ENCODE measurements at places on chromosomes 5 and 9. TPM values are rescaled to one million over a fixed set of nuclear protein-coding genes. Genes with fewer than 3 reads are reported as not detected.

The FOXD4L6 gene
- total RNA-seq: 0.69 TPM

The PELO gene
- 22.5 TPM for total RNA-seq

The LAMC3 gene
- not detected for total RNA-seq

The SETD9 gene
- 10.6 TPM for total RNA-seq

The LIX1 gene
- total RNA-seq: not detected

The FOXD4L4 gene
- total RNA-seq: 1.2 TPM

The WDR55 gene
- 35.0 TPM for total RNA-seq

The NUTM2G gene
- total RNA-seq: not detected

The NTRK2 gene
- total RNA-seq: not detected

The SAXO1 gene
- total RNA-seq: not detected

The MCC gene
- total RNA-seq: 28.2 TPM

The CYLC2 gene
- total RNA-seq: not detected

The LRRC26 gene
- total RNA-seq: not detected

The IFNA2 gene
- not detected for total RNA-seq

The FOXD4L3 gene
- total RNA-seq: 0.96 TPM

The SEMA5A gene
- total RNA-seq: 1.2 TPM

The ADAMTSL2 gene
- total RNA-seq: not detected
